Activated naive CD8-positive, alpha-beta T cell treated with anti-CD3 and anti-CD28 coated beads for 36 hours (primary cell): ENCODE measurements at places on chromosomes 6 and 20.

GRCh38 chr6:157521362-157522335 is 140.7 kb downstream of the ZDHHC14 start:
- H3K36me3 ChIP-seq = peaks cover 2% of the 10 kb centered on the region
- H3K27ac ChIP-seq = no peak overlapping the region
- H3K27me3 ChIP-seq = no peaks in the 10 kb centered on the region
- peaks cover 2% of the 10 kb centered on the region for H3K4me1 ChIP-seq

- H3K4me3 ChIP-seq = no peak overlapping the region
- no peak overlapping the region for H3K27ac ChIP-seq
These were observed 16.0 kb downstream of the UQCC1 start for GRCh38 chr20:35395728-35396127.

DNA sequence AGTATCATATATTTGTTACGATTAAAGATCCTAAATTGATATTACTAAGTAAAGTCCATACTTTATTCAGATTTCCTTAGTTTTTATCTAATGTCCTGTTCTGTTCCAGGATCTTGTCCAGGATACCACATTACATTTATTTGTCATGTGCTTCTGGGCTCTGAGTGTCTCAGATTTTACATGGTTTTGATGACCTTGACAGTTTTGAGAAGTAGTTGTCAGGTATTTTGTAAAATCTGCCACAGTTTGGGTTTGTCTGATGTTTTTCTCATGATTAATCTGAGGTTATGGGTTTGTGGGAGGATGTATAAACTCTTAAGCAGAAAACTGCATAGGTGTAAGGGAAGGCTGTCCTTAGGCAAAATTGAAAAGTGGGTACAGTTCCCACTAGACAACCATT is 109.9 kb upstream of the BMP5 start:
- H3K27ac ChIP-seq = no peak overlapping the region
- no peaks in the 10 kb centered on the region for H3K4me1 ChIP-seq
- DNase-seq = no peak
- H3K4me3 ChIP-seq = no peak overlapping the region

DNA sequence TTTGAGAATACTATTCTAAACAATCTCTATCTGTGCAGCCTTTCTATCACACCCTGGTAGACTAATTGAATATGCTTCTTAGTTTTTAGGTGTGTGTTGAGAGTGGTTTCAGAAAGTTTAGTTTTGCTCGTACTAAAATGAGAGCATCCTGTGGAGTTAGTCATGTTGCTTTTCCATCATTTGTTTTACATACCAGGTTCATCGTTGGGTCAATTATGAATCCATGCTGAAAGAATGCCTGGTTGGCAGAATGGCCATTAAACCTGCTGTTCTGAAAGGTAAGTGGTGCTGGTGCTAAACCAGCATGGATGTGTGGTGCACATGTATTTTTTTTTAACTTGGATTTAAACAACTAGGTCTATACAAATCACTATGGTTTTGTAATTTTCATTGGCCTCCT is 49.3 kb downstream of the CYB5R4 start:
- peaks cover 35% of the 10 kb centered on the region for H3K36me3 ChIP-seq
- peaks cover 6% of the 10 kb centered on the region for H3K4me1 ChIP-seq
- H3K27me3 ChIP-seq = no peaks in the 10 kb centered on the region

DNA sequence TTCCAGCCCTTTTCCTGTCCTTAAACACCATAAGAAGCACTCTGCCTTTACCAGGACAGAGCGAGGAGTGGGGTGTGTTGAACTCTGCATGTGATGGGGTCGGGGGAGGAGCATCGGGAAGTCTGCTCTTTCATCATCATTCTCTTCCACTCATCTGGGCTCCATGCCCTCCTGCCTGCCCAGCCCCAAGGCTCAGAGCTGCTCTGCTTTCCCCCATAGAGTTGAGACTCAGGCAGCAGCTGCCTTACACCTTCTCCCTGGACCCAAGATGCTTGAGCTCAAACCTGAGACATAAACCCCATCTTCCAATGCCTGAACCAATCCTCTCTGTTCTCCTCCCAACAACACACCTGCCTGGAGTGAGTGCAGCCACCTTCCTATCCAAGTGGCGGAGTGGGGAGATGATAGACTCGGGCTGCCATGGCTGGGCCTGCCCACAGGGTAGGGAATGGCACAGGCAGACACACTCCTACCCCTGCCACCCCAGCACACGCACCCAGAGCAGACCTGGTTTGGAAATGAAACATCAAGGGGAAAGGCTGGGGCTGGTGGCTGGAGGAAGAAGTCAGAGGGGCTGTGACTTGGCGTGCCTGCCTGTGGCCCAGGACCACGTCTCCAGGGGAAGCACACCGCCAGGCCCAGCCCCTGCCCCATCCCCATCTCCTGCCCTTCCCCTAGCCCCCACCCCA is 28.4 kb downstream of the TFEB start:
- peak overlapping the region; percentile 93 for H3K27ac ChIP-seq
- H3K36me3 ChIP-seq = peaks cover 5% of the 10 kb centered on the region
- H3K4me1 ChIP-seq = peaks cover 25% of the 10 kb centered on the region
- H3K27me3 ChIP-seq = no peaks in the 10 kb centered on the region
- H3K4me3 ChIP-seq = peak overlapping the region; percentile 69

GRCh38 chr6:75024828-75025227 is 181.0 kb downstream of the COL12A1 start:
- no peak for DNase-seq
- no peaks in the 10 kb centered on the region for H3K4me1 ChIP-seq
- no peaks in the 10 kb centered on the region for H3K27me3 ChIP-seq
- H3K36me3 ChIP-seq = no peaks in the 10 kb centered on the region
- H3K4me3 ChIP-seq = no peak overlapping the region
- H3K27ac ChIP-seq = no peak overlapping the region

DNA sequence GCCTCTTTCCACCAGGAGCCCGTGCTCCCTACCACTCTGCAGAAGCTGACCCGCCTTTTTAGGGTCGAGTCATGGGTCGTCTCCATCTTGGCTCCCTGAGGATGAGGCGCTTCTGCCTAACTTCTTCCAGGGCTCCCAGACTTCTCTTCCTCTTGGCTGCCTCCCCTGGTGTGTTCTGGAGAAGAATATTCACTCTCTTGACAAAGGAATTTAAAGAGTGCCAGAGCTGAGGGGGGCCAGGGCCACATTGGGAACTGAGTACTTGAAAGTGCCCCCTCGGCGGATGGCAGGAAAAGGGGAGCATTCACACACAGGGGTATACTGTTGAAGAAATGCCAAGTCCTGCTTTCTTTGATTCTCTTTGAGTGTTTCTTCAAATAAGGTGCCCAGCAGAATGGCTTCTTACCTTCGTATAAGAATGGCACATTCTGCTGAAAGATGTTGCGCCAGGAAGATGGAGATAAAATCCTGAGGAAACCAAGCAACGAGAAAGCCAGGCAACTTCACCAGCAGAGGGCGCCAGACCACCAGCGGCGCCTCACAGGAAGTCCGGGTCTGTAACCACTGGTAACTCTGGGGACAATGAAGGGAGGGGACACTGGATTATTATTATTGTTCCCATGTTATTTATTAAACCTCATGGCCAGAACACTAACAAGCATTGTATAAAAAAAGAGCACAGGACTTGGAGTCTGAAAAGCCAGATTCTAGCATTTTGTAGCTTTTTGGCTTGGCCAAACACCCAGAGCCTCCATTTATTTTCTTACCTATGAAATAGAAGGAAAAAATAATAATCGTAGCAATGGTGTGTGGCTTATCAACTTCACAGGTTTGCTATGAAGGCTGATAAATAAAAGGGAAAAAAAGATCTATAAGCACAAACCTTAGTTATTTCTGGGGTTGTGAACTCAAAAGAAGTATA is 176.7 kb downstream of the HACE1 start:
- no peak overlapping the region for H3K27ac ChIP-seq
- no peaks in the 10 kb centered on the region for H3K27me3 ChIP-seq
- DNase-seq = peak; percentile 57
- H3K4me1 ChIP-seq = peaks cover 4% of the 10 kb centered on the region

DNA sequence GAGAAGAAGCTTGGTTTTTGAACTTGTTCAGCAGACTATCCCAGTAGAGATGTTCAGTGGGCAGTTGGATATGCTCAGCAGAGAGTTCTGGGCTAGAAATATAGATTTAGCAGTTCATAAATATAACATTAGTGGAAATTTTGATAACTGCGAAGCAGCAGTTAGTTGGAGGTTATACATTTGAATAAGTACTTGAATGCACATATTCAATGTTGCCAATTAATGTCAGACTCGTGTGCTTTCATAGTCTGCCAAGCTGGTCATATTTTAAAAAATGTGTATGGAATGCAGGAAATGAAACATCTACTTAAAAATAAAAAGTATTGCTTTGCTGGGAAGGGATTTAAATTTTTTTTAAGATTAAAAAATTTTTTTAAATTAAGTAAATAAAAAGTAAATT is 92.5 kb upstream of the E2F3 start:
- no peaks in the 10 kb centered on the region for H3K36me3 ChIP-seq
- no peaks in the 10 kb centered on the region for H3K4me1 ChIP-seq
- no peak for DNase-seq
- H3K4me3 ChIP-seq = no peak overlapping the region

DNA sequence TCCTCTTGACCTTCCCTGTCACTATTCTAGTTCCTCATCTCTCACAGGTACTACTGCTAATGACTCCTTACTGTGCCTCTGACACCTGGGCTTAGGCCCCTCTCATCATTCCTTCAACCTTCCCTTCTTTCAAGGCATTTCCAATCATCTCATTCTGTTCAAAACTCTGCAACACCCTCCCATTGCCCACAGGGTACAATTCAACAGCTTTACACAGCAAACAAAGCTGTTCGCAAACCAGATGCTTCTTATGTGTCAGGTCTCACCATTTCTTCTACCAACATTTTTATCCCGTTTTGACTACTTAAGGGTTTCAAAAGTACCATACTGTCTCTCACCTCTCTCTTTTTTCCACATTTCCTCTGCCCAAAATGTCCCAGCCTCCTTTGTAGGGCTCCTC is 84.4 kb upstream of the ID4 start:
- H3K27me3 ChIP-seq = no peaks in the 10 kb centered on the region
- H3K27ac ChIP-seq = no peak overlapping the region
- no peaks in the 10 kb centered on the region for H3K4me1 ChIP-seq
- no peak overlapping the region for H3K4me3 ChIP-seq

GRCh38 chr6:111339294-111339693 is 143.7 kb downstream of the REV3L start:
- peaks cover 12% of the 10 kb centered on the region for H3K4me1 ChIP-seq
- H3K27ac ChIP-seq = peak overlapping the region; percentile 25
- no peaks in the 10 kb centered on the region for H3K27me3 ChIP-seq
- peaks cover 16% of the 10 kb centered on the region for H3K36me3 ChIP-seq
- no peak for DNase-seq

DNA sequence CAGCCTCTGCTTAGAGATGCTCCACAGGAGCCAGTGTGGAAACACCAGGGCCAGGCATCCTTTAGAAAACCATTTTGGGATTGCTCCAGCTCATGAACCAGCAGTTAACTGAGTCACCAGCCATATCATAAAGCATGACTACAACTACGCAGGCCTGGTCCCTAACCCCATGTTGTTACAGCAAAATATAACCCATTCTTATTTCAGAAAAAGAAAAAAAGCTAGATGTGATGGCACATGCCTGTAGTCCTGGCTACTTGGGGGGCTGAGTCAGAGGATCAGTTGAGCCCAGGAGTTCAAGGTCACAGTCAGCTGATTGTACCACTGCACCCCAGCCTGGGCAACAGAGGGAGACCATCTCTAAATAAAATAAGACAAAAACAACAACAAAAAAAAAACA is 36.8 kb downstream of the C6orf15 start:
- no peak overlapping the region for H3K27ac ChIP-seq
- H3K36me3 ChIP-seq = no peaks in the 10 kb centered on the region
- H3K27me3 ChIP-seq = no peaks in the 10 kb centered on the region

- peak overlapping the region; percentile 97 for H3K27ac ChIP-seq
- H3K27me3 ChIP-seq = no peaks in the 10 kb centered on the region
- DNase-seq = peak; percentile 18
- peak overlapping the region; percentile 87 for H3K4me3 ChIP-seq
- peaks cover 11% of the 10 kb centered on the region for H3K4me1 ChIP-seq
These were observed 1.1 kb downstream of the ZNF165 start for GRCh38 chr6:28081486-28081751.

DNA sequence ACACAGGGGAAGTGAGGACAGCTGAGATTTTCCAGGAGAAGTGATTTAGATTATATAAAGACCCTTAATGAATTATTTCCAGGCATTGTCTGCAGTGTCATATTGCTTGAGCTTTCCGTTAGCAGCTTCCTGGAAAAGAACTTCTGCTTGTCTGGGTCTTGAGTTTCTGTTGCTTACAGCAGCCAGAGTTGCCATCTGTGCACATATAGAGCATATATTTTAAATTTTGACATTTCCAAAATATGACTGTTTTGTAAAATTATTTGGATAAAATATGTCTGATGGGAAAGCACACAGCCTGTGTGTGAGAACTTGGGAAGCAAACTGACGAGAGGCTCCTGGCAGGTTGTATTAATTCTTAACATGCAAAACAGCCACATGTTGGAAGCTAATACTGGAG is 21.0 kb upstream of the NKX2-2 start:
- H3K36me3 ChIP-seq = no peaks in the 10 kb centered on the region
- peaks cover 28% of the 10 kb centered on the region for H3K27me3 ChIP-seq
- no peak for DNase-seq
- H3K27ac ChIP-seq = no peak overlapping the region
- peaks cover 1% of the 10 kb centered on the region for H3K4me1 ChIP-seq
- no peak overlapping the region for H3K4me3 ChIP-seq

GRCh38 chr6:17938901-17939300 is 48.5 kb downstream of the KIF13A start:
- no peak for DNase-seq
- no peak overlapping the region for H3K27ac ChIP-seq
- peaks cover 24% of the 10 kb centered on the region for H3K27me3 ChIP-seq
- no peak overlapping the region for H3K4me3 ChIP-seq

DNA sequence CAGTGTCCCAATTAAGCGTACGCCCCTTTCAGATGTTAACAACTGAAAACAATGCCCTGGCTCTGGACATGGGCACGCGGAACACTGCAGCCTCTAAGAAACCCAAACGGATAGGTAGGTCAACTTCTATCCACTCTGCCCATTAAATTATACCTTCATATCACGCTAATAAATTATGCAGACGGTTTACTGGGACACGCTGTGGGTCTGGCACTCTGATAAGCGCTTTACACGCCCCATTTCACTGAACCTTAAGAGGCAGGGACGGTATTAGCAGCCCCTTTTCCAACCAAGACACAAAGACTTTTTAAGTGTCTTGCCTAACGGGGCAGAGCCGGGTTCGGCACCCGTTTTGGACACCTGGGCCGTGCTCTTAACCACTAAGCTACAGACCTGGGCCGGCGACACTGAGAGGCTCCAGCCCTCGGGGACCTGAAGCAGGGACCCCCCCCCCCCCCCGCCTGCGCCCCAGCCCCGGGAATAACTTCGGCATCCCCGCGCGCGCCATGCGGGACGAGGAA is 744 bp downstream of the STAU1 start:
- peak overlapping the region; percentile 87 for H3K27ac ChIP-seq
- H3K4me1 ChIP-seq = peaks cover 37% of the 10 kb centered on the region
- no peak for DNase-seq
- H3K36me3 ChIP-seq = peaks cover 29% of the 10 kb centered on the region
- H3K4me3 ChIP-seq = peak overlapping the region; percentile 95
- peaks cover 7% of the 10 kb centered on the region for H3K27me3 ChIP-seq

DNA sequence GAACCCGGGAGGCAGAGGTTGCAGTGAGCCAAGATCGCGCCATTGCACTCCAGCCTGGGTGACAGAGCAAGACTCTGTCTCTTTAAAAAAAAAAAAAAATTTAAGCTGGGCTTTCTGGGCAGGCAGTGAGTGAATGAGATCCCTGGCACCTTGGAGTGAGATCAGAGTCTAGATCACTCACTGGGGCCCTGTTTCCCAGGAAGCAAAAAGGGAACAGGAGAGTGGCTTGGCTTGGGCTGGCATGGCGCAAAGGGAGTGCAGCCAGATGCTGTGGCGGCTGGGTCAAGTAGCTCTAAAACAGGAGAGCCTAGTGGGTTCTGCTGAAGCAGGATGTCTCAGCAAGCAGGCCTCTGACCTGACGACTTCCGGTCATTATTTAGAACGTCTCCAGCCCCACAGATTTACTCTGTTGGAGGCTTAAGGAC is 10.4 kb downstream of the PLCG1 start:
- H3K36me3 ChIP-seq = peaks cover 67% of the 10 kb centered on the region
- no peak for DNase-seq
- H3K4me1 ChIP-seq = peaks cover 91% of the 10 kb centered on the region
- H3K4me3 ChIP-seq = peak overlapping the region; percentile 5
- peak overlapping the region; percentile 72 for H3K27ac ChIP-seq
- no peaks in the 10 kb centered on the region for H3K27me3 ChIP-seq
